Nucleus accumbens (tissue), 56 donors: ENCODE measurements at places on chromosomes 6 and 20.

DNA sequence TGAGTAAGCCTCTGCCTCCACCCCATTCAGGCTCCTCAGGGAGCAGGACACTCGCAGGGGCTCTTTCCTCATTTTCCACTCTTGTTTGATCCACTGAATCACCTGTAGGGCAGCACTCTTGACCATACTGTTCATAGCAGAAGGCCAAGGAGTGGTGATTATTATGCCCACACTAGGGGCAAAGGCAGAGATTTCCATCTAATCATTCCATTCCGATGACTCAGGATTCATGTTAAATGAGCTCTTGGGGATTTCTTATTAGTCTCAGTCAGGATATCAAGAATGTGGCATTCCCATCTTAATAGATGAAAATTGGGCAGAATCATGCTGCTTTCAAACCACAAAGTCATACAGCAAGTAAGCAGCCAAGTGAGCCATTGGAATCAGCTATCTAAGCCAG, 101.9 kb upstream of the MOCS1 start:
- DNase-seq, result no peak

GRCh38 chr20:17875106-17875980, 93.3 kb downstream of the SNX5 start:
- peak; percentile 57 for DNase-seq

DNA sequence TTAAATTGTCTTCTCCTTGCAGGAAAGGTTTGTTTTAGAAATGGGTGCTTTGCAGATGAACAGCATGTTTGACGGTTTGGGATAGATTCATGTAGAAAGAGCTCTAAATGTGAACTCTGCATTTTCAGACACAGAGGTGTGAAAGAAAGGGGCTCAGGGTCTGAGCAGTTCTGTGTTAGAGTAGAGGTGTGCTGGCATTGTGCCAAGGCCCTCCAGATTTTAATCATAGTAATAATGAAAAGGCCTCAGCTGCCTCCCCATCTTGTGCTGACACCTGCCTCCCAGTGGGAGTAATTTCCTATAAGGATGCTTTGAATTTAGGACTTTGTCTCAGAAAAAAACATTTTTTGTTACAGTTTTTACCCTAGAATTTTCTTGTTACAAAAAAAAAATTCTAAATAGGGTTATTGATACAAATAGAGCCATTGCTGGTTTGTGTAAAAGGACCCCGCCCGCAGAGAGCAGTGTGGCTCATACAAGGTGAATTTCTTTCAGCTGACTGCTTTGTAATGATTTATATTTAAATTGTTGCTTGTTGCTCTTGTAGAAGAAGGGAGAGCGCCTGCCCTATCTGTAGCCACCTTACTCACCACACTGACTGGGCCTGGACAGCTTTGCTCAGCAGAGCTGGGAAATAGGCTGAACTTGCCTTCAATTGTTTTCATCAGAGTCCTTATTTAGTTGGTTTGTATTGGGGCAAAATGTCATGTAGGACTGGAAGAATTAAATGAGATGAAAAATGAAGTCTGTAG, 294.5 kb downstream of the ZFAND3 start:
- DNase-seq, result no peak

- no peak for DNase-seq
Observed at GRCh38 chr20:50482396-50482981, 27.7 kb upstream of the PTPN1 start.

DNA sequence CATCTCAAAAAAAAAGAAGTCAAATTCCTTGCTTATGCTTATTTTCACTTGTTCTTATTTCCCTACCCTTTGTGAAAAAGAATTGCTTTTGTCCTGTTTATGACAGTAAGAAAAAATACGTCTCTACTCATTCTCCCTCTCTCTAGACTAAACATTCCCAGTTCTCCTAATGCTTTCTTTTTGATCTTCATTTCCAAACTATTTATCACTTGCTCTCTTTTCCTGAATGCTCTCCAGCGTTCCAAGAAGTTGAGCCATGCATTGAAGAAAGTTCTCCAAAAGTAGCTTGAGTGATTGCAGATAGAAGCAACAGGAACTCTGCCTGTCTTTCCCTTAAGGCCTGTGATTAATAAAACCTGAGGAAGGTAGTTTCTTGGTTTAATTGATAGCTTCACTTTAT, 53.1 kb upstream of the TMEM170B start:
- DNase-seq, result no peak

DNA sequence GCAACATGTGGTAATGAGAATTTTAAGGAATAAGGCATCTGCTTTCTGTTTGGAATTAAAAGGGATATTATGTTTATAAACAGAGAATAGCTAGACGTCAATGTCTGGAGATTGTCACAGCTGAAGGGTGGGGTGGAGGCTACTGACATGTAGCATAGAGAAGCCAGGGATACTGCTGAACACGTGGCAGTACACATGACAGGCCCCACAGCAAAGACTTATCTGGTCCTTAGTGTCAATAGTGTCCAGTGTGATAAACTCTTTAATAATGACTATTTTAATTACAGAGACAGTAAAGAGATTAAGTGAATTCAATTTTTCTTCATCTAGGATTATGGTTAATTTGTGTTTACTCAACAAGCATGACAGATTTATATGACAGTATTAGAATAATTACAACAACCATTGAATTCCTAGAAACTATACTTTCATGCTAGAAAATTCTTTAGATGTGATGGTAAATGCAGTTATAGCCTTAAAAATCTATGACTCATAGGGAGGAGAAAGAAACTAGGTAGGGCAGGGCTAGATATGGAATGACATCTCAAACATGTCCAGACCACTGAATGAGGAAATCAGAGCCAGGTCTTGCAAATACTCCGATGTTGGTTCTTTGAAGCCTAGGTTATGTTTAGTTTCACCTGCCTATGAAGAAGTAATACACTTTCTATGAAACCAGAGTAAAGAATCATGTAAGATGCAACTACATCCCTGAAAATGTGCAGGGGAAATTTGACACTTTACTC, 399.5 kb downstream of the PHF3 start:
- no peak for DNase-seq

DNA sequence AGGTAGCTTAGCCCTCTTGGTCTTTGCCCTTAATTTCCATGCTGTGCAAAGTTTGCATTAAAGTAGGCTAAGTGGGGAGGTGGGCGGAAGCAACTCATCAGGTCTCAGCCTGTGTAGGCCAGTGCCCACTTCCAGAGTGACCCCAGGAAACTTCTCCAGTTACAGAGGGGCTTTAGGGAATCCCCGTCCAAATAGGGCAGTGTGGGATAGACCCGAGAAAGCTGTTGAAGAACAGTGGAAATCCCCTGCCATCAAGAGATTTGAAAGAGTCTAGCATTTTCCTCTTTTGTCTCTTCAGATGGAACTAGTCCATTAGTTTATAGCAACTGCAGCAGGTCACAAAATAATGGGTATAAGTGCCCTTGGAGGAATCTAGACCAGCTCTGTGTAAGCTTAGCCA, 20.2 kb downstream of the SF3B5 start:
- DNase-seq, result no peak

GRCh38 chr6:1593286-1593957, 16.3 kb upstream of the FOXC1 start:
- DNase-seq, result no peak

DNA sequence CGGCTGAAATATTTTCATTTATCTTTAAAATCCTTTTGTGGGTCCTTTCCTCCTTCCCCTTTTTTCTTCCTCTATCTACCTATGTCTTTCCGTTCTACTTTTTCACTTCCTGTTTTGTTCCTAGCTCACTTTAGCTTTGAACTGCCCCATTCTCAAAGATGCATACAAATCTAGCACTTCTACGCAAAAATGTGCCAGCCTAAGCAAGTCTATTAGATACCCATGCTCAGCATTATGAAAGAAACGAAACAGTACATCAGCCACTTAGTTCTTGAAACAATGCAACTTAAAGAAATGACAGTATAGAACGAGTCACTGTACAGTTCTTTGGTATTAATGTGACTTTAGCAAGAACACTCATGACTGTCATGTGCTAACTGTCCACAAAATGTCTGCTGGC, 47.3 kb upstream of the MARCKS start:
- no peak for DNase-seq

GRCh38 chr6:134317471-134318131, at the start of gene SGK1:
TSS of gene SGK1 (minus strand) at chr6:134318112. CDS start at chr6:134317460, 652 bp downstream.
- DNase-seq, result peak; percentile 83
